Regular cardiac myocyte (primary cell): ENCODE measurements at places on chromosomes 12 and 14. TPM values are rescaled to one million over a fixed set of nuclear protein-coding genes. Genes with fewer than 3 reads are reported as not detected.

Gene LDHB
- total RNA-seq, result 697 and 890 TPM in 2 replicates

Gene SIX4
- 8.1 and 9.6 TPM in 2 replicates for total RNA-seq

Gene CCDC175
- total RNA-seq, result not detected in 2 replicates

Gene MANSC4
- not detected in 2 replicates for total RNA-seq

Gene GPATCH2L
- 56.0 and 62.0 TPM in 2 replicates for total RNA-seq
